Ovary (tissue), 10 donors: ENCODE measurements at places on chromosomes 3 and 15. TPM values are rescaled to one million over a fixed set of nuclear protein-coding genes. Genes with fewer than 3 reads are reported as not detected.

GRCh38 chr3:149270180-149270579 lies 48.6 kb upstream of the CP start:
- H3K27ac ChIP-seq, result no peak overlapping the region
- H3K4me1 ChIP-seq, result no peaks in the 10 kb centered on the region
- no peaks in the 10 kb centered on the region for H3K36me3 ChIP-seq
- no peak for DNase-seq

GRCh38 chr15:74992619-74993018 lies 2.7 kb upstream of the SCAMP5 start:
- H3K36me3 ChIP-seq, result no peaks in the 10 kb centered on the region
- peaks cover 8% of the 10 kb centered on the region for H3K4me1 ChIP-seq
- DNase-seq, result no peak
- H3K27ac ChIP-seq, result no peak overlapping the region

GRCh38 chr3:89252016-89252415 lies 144.6 kb downstream of the EPHA3 start:
- DNase-seq, result no peak
- H3K4me3 ChIP-seq, result no peak overlapping the region
- H3K36me3 ChIP-seq, result no peaks in the 10 kb centered on the region
- H3K4me1 ChIP-seq, result no peaks in the 10 kb centered on the region
- H3K27ac ChIP-seq, result no peak overlapping the region

GRCh38 chr15:47932951-47933641 lies 187.7 kb upstream of the SLC24A5 start:
- H3K27ac ChIP-seq, result no peak overlapping the region
- DNase-seq, result no peak
- no peak overlapping the region for H3K4me3 ChIP-seq
- no peaks in the 10 kb centered on the region for H3K27me3 ChIP-seq
- no peaks in the 10 kb centered on the region for H3K36me3 ChIP-seq

DNA sequence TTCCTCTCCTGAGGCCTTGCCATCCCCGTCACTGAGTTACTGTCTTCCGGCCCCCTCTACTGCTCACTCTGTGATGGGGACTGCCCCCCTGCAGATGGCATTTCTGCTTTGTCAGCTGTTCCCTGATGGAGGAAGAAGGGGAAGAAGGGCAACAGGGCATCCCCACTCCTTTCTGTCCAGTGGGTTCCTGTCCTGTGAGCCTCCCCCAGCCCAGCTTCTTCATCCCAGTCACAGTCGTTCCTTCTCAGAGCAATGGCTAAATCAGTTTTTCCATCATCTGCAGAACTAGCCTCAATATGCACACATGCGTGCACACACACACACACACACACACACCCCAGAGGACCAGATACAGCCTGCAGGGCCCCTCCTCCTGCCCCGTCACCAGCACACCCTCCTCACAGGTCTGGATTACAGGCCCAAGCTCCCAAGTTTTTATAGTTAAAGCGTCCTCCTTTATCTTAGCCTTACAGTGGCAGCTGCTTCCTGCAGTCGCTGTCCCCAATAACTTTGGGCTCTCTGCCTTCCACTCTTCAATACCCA lies 21.4 kb downstream of the ALDH1L1 start:
- no peak for DNase-seq
- H3K27ac ChIP-seq, result no peak overlapping the region
- no peak overlapping the region for H3K4me3 ChIP-seq
- no peaks in the 10 kb centered on the region for H3K4me1 ChIP-seq
- no peaks in the 10 kb centered on the region for H3K27me3 ChIP-seq

ANP32A gene
- 86.3 TPM for total RNA-seq

HIGD2B gene
- not detected for total RNA-seq

- H3K27me3 ChIP-seq, result no peaks in the 10 kb centered on the region
- H3K4me1 ChIP-seq, result peaks cover 2% of the 10 kb centered on the region
- no peak overlapping the region for H3K27ac ChIP-seq
Observed at GRCh38 chr3:48926425-48927392, 8.1 kb downstream of the ARIH2 start.

DNA sequence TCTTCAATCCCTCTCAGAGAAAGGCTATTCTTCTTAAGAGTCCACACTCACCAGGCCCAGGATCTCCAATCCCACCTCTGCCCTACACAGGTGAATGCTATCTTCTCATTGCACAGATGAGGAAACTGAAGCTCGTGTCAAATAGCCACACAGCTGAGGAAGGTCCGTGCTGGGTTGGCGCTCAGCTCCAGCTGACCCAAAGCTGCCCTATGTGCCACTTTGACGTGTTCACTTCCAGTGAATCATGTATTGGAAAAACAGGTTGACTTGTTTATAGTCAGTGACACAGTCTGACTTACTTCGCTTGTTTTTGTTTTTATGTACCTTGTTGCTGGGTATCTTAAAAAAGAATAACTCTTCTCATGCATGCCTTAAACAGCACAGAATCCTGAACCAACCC lies 32.4 kb upstream of the ALDH1A3 start:
- no peak overlapping the region for H3K27ac ChIP-seq
- no peak for DNase-seq
- no peak overlapping the region for H3K4me3 ChIP-seq
- H3K4me1 ChIP-seq, result peaks cover 4% of the 10 kb centered on the region
- no peaks in the 10 kb centered on the region for H3K27me3 ChIP-seq

- H3K4me1 ChIP-seq, result peaks cover 9% of the 10 kb centered on the region
- no peak overlapping the region for H3K27ac ChIP-seq
- peak; percentile 49 for DNase-seq
- no peaks in the 10 kb centered on the region for H3K27me3 ChIP-seq
- no peaks in the 10 kb centered on the region for H3K36me3 ChIP-seq
Observed at GRCh38 chr15:101167753-101168462, 83.9 kb downstream of the CHSY1 start.

DNA sequence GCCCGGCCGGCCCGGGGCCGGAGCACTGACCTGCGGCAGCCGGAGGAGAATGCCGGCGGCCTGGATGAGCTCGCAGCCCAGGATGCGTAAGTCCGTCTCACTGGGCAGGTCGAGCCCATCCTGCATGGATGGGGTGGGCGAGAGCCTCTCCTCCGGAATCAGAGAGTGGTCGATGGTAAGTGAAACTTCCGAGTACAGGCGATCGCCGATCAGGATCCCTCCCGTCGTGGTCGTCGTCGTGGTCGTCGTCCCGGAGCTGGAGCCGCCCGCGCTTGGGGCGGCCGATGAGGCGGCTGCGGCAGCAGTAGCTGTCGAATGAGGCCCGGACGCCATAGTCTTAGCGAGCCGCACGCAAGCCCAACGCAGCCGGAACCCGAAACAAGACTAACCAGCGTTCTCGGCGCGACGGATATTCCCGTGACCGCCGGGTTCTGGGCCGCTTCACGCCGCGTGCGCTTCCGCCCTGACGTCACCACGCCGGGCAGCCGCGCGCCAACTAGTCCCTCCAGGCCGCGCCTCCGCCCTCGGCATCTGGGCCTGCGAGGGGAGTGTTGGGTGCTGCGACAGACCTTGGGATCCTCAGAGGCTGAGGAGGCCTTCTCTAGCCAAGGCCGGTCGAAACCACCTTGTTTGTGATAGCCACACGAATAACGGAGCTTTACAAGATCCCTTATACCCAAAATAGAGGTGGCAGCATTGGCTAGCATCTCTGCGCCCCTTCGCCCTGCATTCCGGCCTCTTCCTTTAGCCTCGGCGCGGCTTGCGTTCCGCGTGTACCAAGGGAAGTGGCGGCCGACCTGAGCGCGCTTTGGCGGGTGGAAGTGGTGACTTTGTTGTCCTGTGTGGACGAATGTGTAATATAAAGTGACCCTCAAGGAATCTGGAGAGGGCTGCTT lies at the start of gene CCNL1:
TSS of gene CCNL1 (minus strand) at position 386 of the 896 bp plus-strand sequence. CDS start at position 333, 53 bp downstream.
- peak; percentile 98 for DNase-seq
- peak within 1 kb of the TSS; percentile 99 for H3K27ac ChIP-seq
- H3K27me3 ChIP-seq, result no peaks in the 10 kb centered on the region
- peak within 1 kb of the TSS; percentile 99 for H3K4me3 ChIP-seq
- H3K4me1 ChIP-seq, result peaks cover 3% of the 10 kb centered on the region

- H3K4me3 ChIP-seq, result no peak overlapping the region
- no peaks in the 10 kb centered on the region for H3K4me1 ChIP-seq
- no peak overlapping the region for H3K27ac ChIP-seq
- no peak for DNase-seq
Observed at GRCh38 chr3:78880603-78881461, 887.0 kb downstream of the ROBO1 start.

DNA sequence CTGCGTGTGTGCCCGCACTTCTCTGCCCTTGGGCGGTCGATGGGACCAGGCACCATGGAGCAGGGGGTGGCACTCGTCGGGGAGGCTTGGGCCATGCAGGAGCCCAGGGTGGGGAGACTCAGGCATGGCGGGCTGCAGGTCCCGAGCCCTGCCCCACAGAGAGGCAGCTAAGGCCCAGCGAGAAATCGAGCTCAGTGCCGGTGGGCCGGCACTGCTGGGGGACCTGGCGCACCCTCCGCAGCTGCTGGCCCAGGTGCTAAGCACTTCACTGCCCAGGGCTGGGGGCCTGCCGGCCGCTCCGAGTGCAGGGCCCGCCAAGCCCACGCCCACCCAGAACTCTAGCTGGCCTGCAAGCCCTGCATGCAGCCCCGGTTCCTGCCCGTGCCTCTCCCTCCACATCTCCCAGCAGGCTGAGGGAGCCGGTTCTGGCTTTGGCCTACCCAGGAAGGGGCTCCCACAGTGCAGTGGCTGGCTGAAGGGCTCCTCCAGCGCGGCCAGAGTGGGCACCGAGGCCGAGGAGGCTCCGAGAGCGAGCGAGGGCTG lies 553 bp upstream of the RTP4 start:
- H3K4me1 ChIP-seq, result peaks cover 4% of the 10 kb centered on the region
- no peaks in the 10 kb centered on the region for H3K27me3 ChIP-seq
- H3K4me3 ChIP-seq, result peak overlapping the region; percentile 43
- H3K27ac ChIP-seq, result peak overlapping the region; percentile 26
- no peaks in the 10 kb centered on the region for H3K36me3 ChIP-seq
- DNase-seq, result peak; percentile 27

MUSTN1 gene
- 9.8 TPM for total RNA-seq

- DNase-seq, result no peak
- no peak overlapping the region for H3K4me3 ChIP-seq
- H3K4me1 ChIP-seq, result peaks cover 3% of the 10 kb centered on the region
- H3K27ac ChIP-seq, result no peak overlapping the region
- no peaks in the 10 kb centered on the region for H3K27me3 ChIP-seq
- no peaks in the 10 kb centered on the region for H3K36me3 ChIP-seq
Observed at GRCh38 chr3:64541803-64542202, 146.0 kb downstream of the ADAMTS9 start.

DNA sequence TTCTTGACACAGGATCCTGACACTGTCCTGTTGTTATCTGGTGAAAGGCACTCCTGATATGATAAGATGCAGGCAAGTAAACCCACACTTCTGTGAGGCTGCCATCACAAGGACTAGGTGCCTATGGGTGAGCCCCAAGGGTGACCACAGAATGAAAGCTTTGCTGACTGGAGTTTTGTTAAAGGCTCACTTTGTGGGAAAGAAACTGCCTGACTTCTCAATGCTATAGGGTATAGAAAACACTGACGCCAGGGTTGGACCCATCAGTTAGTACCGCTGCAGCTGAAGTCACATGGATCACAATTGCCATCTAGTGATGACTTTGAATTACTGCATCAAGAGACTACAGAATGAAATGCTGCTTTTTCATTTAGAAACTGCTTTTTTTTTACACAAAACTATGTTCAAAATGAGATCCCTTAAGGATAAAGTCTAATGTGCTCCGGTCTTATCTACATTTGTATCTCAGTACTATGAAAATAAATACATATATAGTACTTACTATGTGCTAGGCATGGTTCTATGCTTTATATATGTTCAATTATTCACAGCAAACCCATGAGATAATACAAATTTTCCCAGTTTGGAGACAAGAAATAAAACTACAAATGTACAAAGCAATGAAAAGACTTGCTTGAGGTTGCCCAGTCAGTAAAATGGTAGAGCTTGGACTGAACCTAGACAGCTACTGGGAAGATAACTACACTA lies 64.2 kb upstream of the CMSS1 start:
- DNase-seq, result peak; percentile 27
- H3K27ac ChIP-seq, result no peak overlapping the region
- no peaks in the 10 kb centered on the region for H3K27me3 ChIP-seq
- H3K36me3 ChIP-seq, result no peaks in the 10 kb centered on the region
- H3K4me3 ChIP-seq, result no peak overlapping the region
- peaks cover 2% of the 10 kb centered on the region for H3K4me1 ChIP-seq
